ENCODE measurements at places on chromosomes 5 and 9. TPM values are rescaled to one million over a fixed set of nuclear protein-coding genes. Genes with fewer than 3 reads are reported as not detected.

CCNG1 gene
- 516 TPM for total RNA-seq

SV2C gene
- total RNA-seq = not detected

CD14 gene
- total RNA-seq = 1.7 TPM

FBN2 gene
- not detected for total RNA-seq

ARL14EPL gene
- total RNA-seq = not detected

RASGRF2 gene
- total RNA-seq = 23.6 TPM

MAMDC4 gene
- total RNA-seq = 6.0 TPM

CCIN gene
- total RNA-seq = not detected

CARD6 gene
- 1.4 TPM for total RNA-seq

AFF4 gene
- 30.5 TPM for total RNA-seq

NEURL1B gene
- total RNA-seq = 0.11 TPM

CEL gene
- total RNA-seq = 1.5 TPM

CXXC5 gene
- 33.0 TPM for total RNA-seq

NR5A1 gene
- 38.8 TPM for total RNA-seq

DNAH5 gene
- total RNA-seq = 0.09 TPM

NIM1K gene
- total RNA-seq = not detected

ACOT12 gene
- not detected for total RNA-seq

ACTBL2 gene
- not detected for total RNA-seq

MAPK9 gene
- total RNA-seq = 30.1 TPM

SHLD3 gene
- 8.1 TPM for total RNA-seq

CNTFR gene
- total RNA-seq = not detected

SLC6A19 gene
- 0.02 TPM for total RNA-seq

FRRS1L gene
- total RNA-seq = 0.02 TPM

AJM1 gene
- total RNA-seq = 1.1 TPM

VCAN gene
- total RNA-seq = 1.2 TPM

SPINK6 gene
- not detected for total RNA-seq

NXNL2 gene
- total RNA-seq = not detected

EIF4E1B gene
- not detected for total RNA-seq

GNPDA1 gene
- total RNA-seq = 54.1 TPM

CCDC171 gene
- 2.5 TPM for total RNA-seq

ERAP2 gene
- 12.8 TPM for total RNA-seq

PDE8B gene
- total RNA-seq = not detected

CAMK2A gene
- not detected for total RNA-seq

SLC46A2 gene
- not detected for total RNA-seq

RALGDS gene
- 8.8 TPM for total RNA-seq

ZFP2 gene
- total RNA-seq = 0.27 TPM

IFNE gene
- total RNA-seq = not detected

PCDHA10 gene
- not detected for total RNA-seq

EGFL7 gene
- not detected for total RNA-seq

HRCT1 gene
- total RNA-seq = not detected

PCDHGC4 gene
- not detected for total RNA-seq

ARL15 gene
- total RNA-seq = 11.5 TPM

RLN1 gene
- not detected for total RNA-seq

ROR2 gene
- not detected for total RNA-seq

SHC3 gene
- 1.1 TPM for total RNA-seq
